ENCODE measurements at places on chromosomes 5 and 9. TPM values are rescaled to one million over a fixed set of nuclear protein-coding genes. Genes with fewer than 3 reads are reported as not detected.

KCNIP1 gene
- 0.42 TPM for polyA plus RNA-seq

SPATA31E1 gene
- 0.05 TPM for polyA plus RNA-seq

OBP2B gene
- polyA plus RNA-seq: not detected

CDKN2AIPNL gene
- polyA plus RNA-seq: 72.5 TPM

TMEM8B gene
- 3.6 TPM for polyA plus RNA-seq

PHYHD1 gene
- polyA plus RNA-seq: 16.8 TPM

POU5F2 gene
- polyA plus RNA-seq: 0.14 TPM

SLC27A6 gene
- 2.0 TPM for polyA plus RNA-seq

FOXE1 gene
- 0.12 TPM for polyA plus RNA-seq

ARAP3 gene
- 18.4 TPM for polyA plus RNA-seq

GPR150 gene
- polyA plus RNA-seq: 0.47 TPM

RIGI gene
- polyA plus RNA-seq: 10.9 TPM

All from GM23338 (cell line).